Stimulated activated CD4-positive, alpha-beta T cell treated with anti-CD3 and anti-CD28 coated beads, Interleukin-4, amount 100 ng/mL, for 1 hour (primary cell): ENCODE measurements at places on chromosomes 2 and 18.

DNA sequence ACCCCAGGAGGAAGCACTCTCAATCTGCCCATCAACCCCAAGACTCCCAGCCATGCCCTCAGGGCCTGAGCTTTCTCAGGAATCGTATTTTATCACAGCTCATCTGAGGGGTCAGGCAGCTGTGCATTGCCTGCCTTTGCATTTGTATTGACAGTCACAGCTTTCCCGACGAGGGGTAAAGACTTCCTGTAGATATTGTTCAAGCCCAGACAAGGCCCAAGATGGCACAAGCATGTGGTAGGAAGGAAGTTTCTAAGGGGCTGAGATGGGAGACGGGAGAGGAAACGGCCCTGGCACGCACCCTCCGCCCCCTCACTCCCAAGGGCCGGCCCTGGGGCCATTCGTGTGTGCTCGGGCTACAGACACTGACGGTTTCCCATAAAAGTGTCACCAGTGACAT, 34.2 kb upstream of the PRLH start:
- no peak for DNase-seq

DNA sequence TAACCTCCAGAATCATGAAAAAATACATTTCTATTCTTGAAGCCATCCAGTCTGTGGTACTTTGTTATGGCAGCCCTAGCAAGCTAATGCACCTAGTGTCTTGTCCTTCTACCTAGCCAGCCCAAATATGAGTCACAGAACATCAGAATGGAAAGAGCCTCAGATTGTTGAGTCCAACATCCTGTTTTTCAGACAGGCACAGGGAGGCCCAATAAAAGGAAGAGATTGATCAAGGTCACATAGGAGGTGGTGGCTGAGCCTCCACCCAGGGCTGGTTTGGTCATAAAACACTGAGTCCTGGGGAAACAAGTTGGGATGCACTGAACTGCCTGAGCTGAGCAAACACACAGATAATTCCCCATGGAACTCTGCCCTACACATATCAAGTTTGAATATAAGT, 195.5 kb downstream of the TTC32 start:
- no peak for DNase-seq

DNA sequence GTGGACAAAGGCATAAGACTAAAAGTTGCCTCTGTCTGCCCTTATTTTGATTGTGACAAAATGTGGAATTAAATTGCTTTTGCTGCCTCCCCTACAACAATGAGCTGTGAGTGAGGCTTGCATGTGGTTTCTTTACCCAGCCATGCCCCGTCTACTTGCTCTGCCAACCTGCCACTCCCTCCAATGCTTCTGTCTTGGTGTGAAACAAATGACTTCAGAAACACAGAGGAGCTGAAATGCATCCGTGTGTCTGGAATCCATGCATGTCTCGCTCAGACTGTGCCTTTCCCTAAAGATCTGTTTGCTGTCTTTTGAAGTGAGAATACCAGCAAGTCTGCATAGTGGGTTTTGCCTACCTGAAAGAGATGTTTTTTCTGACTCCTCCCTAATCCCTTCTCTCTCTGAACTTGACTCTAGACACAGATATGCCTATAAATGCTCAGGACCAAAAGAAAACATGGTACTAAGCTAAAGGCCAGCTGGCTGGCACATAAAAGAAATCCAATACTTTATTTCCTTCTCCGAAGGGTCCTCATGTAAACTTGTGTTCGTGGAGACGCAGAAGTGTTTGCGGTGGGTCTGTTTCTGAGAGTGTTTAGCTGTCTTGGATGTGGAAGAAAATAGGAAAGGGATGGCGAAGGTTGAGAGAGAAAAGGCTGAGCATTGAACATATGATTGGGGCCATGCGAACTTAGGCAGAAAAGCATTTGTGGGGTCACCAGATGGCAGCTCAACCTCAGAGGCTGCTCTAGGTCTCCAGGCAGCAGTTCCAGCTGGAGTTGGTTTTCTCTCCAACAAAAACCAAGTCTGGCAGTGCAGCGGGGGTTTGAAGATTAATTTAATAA, 120.5 kb downstream of the CCBE1 start:
- DNase-seq = no peak

DNA sequence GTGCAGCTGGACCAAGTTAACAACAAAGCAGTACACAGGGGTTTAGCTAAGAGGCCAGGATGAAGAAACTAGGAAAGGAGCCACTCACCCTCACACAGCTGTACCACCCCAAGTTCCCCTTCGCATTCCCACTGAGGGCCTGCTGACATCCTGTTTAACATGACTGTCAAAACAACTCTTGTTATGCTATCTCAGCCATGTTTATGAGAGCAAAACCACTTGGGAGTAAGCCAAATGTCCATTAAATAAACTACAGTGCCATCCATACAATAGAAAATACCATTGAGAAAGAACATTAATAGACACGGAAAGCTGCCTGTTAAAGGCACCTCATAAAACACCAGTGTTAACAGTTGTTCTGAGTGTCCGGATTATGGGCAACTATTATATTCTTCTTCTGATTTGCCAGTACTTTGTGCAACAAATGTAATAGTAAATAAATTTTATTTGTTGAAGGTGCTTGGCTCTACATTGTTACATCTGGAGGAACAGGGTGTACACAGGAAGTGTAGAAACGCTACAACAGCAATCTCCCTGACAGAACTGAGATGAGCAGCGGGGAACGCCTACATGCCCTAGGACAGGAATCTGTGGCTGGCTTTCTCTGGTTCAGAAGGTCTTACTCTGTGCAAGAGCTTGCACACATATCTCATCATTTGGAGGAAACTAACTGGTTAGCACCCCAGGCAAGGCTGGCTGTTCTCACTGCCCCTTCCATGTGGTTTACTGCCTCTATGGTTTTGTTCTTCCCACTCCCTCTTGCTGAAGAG, 85.6 kb downstream of the EHD3 start:
- no peak for DNase-seq

GRCh38 chr2:128469875-128470274, 151.2 kb upstream of the HS6ST1 start:
- no peak for DNase-seq

- DNase-seq = no peak
These were observed 44.1 kb downstream of the ATOH8 start for GRCh38 chr2:85797921-85798320.
